CD4-positive, alpha-beta T cell treated with Interleukin-17A for 4 hours (primary cell): ENCODE measurements at places on chromosomes 2 and 18.

DNA sequence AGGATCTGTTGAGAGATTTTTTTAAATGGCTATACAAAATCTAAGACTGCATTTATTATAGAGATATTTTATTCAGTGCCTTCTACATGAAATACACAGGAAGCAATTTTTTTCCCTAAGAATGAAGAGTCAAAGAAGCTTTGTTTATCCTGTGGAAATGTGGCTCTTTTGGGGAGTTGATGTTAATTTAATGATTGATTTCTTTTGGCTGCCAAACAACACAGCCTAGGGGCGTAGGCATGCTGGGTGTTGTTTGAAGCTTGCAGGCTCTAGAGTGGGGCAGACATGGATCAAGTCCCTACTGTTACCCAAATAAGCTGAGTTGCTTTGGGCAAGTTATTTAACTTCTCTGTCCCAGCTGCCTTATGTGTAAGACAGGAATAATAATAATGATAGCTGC, 21.1 kb upstream of the PLEK start:
- no peak for DNase-seq

- no peak for DNase-seq
Measured at GRCh38 chr2:132419941-132420340, 3.3 kb downstream of the GPR39 start.

- DNase-seq = no peak
Measured at GRCh38 chr2:216389570-216389969, 17.3 kb upstream of the MARCHF4 start.

DNA sequence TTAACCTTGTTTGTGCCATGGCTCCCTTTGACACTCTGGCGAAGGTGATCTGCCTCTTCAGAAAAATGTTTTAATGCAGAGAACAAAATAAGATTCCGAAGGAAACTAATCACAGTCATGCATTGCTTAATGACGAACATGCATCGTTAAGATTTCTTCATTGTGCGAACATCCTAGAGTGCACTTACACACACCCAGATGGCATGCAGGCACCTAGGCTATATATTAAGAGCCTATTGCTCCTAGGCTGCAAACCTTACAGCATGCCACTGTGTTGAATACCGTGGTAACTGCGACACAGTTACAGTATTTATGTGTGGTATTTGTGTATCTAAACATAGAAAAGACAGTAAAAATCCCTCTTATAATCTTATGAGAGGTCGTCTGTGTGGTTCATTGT, 8.3 kb downstream of the ASAP2 start:
- DNase-seq = no peak

- peak; percentile 35 for DNase-seq
Measured at GRCh38 chr2:96267159-96267971, 1.3 kb downstream of the CIAO1 start.

- DNase-seq = no peak
Measured at GRCh38 chr2:126661702-126662500, 5.9 kb downstream of the GYPC start.

GRCh38 chr2:76730021-76730420, 792.2 kb downstream of the LRRTM4 start:
- DNase-seq = no peak

DNA sequence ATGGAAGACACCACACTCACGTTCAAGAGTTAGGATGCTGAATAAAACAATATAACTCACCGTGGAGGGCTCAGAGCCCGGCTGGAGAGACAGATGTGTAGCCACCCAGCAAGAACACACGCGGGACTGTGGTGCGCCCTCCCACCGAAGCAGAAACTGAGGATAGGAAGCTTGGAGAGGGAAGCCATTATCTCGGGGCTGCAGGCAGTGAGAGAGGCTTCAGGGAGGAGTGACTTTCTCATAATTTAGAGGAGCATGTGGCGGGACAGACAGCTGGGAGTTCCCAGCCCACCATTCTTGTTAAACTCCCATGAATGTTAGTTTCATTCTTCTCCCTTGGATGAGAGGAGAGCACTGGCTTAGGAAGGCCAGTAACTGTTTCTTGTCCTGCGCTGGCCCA, 96.4 kb downstream of the MAPRE2 start:
- no peak for DNase-seq

GRCh38 chr2:43041173-43041591, 185.2 kb downstream of the ZFP36L2 start:
- no peak for DNase-seq

DNA sequence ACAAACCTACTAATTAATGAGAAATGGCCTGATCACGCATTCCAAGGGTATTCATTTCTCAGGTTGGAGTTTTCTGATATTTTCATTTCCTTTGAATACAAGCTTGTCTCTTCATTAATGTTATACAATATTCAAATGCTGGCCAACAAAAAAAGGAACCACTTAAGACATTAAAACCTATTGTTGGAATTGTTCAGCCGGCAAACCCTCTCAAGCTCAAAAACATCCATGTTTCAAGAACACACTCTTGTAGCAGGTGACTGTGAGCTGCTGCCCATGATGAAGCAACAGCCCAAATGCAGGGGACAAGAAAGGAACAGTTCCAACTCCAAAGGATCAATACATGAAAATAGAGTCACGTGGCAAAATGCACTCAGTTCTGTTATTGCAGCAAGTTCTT, 454.5 kb downstream of the BCL11A start:
- no peak for DNase-seq

DNA sequence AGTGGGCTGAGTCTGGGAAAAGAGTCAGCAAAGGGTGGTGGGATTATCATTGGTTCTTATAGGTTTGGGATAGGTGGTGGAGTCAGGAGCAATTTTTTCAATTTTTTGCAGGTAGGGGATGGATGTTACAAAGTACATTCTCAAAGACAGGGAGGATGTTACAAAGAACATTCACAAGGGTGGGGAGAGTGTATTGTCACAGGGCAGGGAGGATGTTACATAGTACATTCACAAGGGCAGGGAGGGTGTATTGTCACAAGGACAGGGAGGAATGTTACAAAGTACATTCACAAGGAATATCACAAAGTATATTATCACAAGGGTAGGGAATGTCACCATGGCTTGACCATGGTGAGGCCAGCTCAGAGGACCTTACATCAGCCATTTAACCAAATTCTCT, 58.6 kb upstream of the WDR75 start:
- no peak for DNase-seq

DNA sequence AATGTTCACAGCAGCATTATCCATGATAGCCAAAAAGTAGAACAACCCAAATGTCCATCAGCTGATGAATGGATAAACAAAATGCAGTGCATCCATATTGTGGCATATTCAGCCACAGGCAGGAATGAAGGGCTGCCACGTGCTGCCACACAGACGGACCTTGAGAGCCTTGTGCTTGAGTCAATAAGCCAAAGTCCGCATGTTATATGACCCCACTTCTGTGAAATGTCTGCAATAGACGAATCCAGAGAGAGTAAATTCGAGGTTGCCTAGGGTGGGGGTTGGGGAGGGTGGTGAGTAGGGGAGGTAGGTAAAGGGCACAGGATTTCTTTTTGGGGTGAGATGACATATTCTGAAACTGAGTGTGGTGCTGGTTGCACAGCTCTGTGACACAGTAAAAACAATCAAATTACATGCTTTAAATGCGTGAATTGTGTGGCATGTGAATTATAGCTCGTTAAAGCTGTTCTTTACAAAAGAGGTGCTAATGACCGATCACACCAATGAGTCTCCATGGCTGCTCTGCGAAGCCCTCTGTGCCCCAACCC, 38.9 kb upstream of the LDLRAD4 start:
- no peak for DNase-seq

- no peak for DNase-seq
Measured at GRCh38 chr2:52501715-52502475, 1265.7 kb upstream of the CHAC2 start.

DNA sequence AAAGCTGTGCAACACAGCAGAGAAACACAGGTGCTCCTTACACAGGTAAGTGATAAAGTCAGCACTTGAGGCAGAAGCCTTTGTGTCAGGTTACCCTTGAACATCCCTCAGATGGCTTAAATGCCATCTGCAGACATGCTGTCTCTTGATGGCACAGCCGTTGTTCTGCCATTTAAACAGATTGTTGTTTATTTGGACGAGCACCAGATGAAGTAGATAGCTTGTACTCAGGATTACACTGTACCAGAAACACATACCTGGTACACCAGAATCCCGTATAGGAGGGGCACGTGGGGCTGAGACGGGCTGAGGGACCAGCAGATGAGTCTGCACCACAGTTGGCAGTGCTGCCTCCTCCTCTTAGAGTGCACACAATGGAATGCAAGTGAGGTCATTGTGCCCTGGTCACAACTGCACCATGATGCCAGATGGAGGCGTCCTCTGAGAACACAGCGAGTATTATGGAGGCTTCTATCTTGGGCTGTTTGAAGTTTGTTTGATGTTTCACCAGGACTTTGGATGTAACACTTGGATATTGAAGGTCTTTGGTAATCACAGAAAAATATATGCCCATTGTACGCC, 143.0 kb downstream of the TANC1 start:
- DNase-seq = no peak

GRCh38 chr2:96486696-96487095, 18.5 kb downstream of the NEURL3 start:
- DNase-seq = no peak

GRCh38 chr2:237702441-237703391, 75.3 kb downstream of the LRRFIP1 start:
- DNase-seq = peak; percentile 54

- no peak for DNase-seq
Measured at GRCh38 chr2:23268467-23269263, 116.3 kb upstream of the KLHL29 start.

GRCh38 chr2:62478093-62478580, 27.9 kb downstream of the TMEM17 start:
- no peak for DNase-seq

DNA sequence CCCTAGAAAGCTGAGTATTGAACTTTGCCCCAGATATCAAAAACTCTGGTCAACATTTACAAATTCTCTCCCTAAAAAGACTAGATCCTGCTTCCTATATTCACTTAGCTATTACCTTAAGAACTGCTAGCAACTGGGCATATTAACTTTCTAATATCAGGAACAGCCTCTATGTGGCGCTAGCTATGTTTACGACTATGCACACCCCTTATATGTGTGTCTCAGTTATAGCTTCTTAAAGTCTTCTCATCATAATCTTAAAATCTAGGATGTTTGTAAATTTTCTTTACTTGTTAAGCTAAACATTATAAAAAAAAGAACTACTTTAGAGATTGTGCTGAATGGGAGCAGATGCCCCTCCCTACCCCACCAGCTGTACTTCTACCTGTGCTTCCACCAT, 1.7 kb upstream of the STAMBP start:
- DNase-seq = no peak

- DNase-seq = no peak
Measured at GRCh38 chr2:233434666-233435330, 80.5 kb downstream of the DGKD start.

GRCh38 chr2:84472856-84473565, 13.9 kb upstream of the SUCLG1 start:
- no peak for DNase-seq

DNA sequence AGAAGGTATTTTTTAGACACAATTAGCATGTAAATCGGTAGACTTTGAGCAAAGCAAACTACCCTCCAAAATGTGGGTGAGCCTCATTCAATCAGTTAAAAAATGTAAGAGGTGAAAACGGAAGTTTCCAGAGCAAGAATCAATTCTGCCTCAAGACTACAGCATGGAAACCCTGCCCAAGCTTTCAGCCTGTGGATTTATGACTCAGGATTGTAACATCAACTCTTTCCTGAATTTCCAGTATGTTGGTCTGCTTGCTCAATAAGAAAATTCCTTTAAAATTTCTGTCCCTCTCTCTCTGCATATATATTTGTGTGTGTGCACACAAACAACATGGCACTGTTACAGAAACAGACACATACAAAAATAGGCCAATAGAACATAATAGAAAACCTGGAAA, 228.6 kb upstream of the DOK6 start:
- DNase-seq = no peak

DNA sequence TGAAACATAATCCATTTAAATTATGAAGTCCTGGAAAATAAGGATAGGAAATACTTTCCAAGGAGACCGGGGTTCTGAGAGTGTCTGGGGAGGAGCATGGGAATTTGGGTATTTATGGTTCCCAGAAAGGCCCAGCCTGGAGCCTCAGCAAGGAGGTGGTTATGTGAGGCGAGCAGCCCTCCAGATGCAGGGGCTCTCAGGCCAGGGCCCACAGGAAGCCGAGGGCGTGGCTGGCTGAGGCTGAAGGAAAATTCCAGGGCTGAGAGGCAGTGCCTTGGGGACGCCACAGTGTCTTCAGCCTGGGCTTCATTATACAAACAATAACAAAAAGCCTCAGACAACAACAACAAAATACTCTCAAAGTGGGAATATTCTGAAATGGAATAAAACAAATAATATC, 86.9 kb upstream of the SERPINE2 start:
- no peak for DNase-seq

DNA sequence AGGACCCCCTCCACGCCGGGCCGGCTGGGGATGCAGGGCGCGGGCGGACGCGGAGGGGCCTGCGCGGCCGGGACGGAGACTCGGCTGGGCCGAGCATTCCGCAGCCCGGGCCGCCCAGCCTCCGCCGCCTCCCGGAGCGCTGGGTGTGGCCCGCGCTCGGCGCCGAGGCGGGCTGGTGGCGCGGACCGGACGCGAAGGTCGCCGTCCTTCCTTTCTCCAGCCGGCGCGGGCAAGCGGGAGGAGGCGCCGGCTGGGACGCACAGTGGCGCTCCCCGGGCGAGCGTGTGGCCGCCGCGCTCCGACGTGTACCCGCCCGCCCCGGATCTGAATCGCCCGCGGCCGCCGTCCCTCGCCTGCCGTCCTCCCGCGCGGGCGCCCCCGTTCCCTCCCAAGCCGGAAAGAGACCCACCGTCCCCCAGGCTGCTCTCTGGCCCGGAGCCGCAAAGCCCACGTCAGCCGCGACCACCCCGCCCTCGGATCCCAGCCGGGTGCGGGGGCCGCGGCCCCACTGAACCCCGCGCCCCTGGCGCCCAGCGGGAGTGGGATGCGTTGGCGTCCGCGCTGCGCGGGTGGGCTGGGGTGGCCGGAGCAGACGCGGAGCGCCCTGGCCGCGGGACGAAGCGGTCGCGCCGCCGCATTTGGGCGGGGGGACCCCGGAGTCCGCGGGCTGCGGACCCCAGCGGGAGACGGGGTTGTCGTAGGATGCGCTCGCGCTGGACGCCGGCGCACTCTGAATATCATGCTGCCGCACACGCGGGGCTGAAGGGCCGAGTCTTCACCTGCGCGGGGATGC, 634 bp downstream of the SPATS2L start:
- DNase-seq = peak; percentile 39

- no peak for DNase-seq
Measured at GRCh38 chr2:209990838-209991237, 11.6 kb upstream of the RPE start.

DNA sequence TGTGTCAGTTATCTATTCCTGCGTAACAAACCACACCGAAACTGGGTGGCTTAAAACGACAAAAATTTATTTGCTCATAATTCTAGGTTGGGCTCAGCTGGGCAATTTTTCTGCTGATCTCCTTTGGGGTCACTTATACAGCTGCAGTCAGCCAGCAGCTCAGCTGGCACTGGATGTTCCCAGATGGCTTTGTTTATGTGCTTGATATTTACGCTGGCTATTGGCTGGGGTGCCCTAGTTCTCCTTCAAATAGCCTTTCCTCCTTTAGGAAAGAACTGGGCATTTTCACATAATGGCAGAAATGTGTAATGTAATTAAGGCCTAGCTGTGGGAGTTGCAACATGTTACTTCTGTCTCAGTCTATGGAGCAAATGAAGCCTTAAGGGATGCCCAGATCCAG, 142.2 kb downstream of the B3GNT2 start:
- DNase-seq = no peak
